ENCODE measurements at places on chromosomes 12 and 14. TPM values are rescaled to one million over a fixed set of nuclear protein-coding genes. Genes with fewer than 3 reads are reported as not detected.
A peak's percentile ranks its signal among the peaks of the same experiment; 100 is the strongest.

OR4E2 gene
- not detected for total RNA-seq

GRCh38 chr12:3036901-3037600 lies 40.1 kb upstream of the TSPAN9 start:
- DNase-seq: no peak

DNA sequence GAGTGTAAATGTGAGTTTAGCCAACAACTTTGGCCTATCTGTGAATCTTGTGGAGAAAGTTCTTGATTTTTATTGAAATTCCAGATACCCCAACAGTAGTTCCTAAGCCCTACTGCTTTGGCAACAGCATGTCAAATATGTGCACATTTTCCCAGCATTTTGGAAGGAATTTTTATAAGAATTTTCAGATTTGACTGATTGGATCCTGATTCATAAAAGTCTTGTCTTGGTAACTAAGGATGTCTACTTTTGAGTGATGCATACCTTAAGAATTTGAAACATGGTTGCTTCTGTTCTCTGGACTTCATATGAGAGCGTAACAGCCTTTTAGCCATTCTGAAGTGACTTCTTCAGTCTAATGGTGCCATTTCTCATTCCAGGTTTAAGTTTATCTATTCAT lies 106.7 kb downstream of the ANO4 start:
- DNase-seq: no peak

GRCh38 chr14:94036313-94037167 lies 10.4 kb downstream of the OTUB2 start:
- peak; percentile 73 for DNase-seq

NYNRIN gene
- total RNA-seq: 8.4 TPM

SLC2A14 gene
- total RNA-seq: not detected

- no peak for DNase-seq
These were observed 4.3 kb downstream of the RTL1 start for GRCh38 chr14:100898935-100899883.

GRCh38 chr12:52524241-52524897 lies 4.2 kb upstream of the KRT5 start:
- no peak for DNase-seq

DNA sequence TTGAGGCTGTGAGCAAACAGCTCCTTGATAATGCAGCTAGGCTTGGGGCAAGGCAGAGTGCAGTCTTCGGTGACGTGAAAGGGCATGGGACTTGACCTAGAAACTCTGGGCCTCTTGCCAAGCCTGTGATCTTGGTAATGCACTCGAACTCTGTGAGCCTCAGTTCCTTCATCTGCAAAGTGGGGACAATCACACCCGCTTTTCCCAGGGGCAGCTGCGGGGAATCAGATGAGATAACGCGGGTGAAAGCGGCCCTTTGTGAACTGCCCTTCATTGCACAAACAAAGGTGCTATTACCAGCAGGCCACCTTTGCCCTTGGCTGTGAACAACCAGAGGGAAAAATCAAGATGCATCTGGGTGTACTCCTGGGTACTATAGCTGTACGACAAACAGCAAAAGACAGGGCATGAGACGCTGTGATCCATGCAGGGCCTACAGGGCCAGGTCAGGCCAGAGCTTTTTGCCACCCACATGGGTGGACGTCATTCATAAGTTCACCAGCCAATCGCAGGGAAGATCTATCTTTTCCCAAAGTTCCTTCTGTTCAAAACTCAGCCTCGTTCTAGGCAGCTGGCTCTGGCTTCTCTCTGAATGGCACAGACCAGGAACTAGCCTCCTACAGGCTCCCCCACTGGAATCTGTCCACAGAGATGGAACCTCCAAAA lies 3.2 kb downstream of the MSI1 start:
- no peak for DNase-seq

CARMIL3 gene
- total RNA-seq: 0.33 TPM

GRCh38 chr14:92382677-92383076 lies 59.7 kb downstream of the SLC24A4 start:
- peak; percentile 16 for DNase-seq

All from Calu3 (cell line).